Activated T-helper 1 cell treated with anti-CD3 and anti-CD28 coated beads, Interleukin-12 subunit alpha, Interleukin-12 subunit beta, Interleukin-2, Interleukin-4 antibody, amounts not matched to agents 30 ng/mL and 10 ng/mL and 1 ng/mL, durations not matched to agents 14 hours and 24 hours and 36 hours (primary cell): ENCODE measurements at places on chromosomes 3 and 15. TPM values are rescaled to one million over a fixed set of nuclear protein-coding genes. Genes with fewer than 3 reads are reported as not detected.

- no peaks in the 10 kb centered on the region for H3K36me3 ChIP-seq
- DNase-seq = no peak
- no peak overlapping the region for H3K27ac ChIP-seq
- H3K4me1 ChIP-seq = no peaks in the 10 kb centered on the region
Observed at GRCh38 chr3:164024786-164025185, 1053.5 kb downstream of the SI start.

DNA sequence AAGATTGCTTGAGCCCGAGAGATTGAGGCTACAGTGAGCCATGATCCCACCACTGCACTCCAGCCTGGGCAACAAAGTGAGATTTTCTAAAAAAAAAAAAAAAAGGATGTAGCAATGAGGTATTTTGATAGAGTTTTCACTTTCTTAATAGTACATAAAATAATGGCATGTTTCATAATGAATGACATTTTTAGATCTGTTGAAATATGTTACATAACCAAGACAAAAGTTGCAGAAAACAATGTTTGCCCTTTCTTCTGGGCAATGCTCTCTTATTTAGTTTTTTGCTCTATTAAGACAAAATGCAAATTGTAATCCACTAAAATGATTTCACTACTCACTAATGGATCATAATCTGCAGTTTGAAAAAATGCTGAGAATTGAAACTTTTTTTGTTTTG, 4.4 kb upstream of the MAPK6 start:
- H3K36me3 ChIP-seq = peaks cover 2% of the 10 kb centered on the region
- H3K27ac ChIP-seq = no peak overlapping the region
- no peak for DNase-seq
- H3K4me3 ChIP-seq = no peak overlapping the region
- peaks cover 52% of the 10 kb centered on the region for H3K4me1 ChIP-seq

GRCh38 chr15:73948982-73949381, 22.7 kb downstream of the LOXL1 start:
- peaks cover 2% of the 10 kb centered on the region for H3K36me3 ChIP-seq
- no peak overlapping the region for H3K27ac ChIP-seq
- no peak for DNase-seq
- peaks cover 5% of the 10 kb centered on the region for H3K27me3 ChIP-seq

DNA sequence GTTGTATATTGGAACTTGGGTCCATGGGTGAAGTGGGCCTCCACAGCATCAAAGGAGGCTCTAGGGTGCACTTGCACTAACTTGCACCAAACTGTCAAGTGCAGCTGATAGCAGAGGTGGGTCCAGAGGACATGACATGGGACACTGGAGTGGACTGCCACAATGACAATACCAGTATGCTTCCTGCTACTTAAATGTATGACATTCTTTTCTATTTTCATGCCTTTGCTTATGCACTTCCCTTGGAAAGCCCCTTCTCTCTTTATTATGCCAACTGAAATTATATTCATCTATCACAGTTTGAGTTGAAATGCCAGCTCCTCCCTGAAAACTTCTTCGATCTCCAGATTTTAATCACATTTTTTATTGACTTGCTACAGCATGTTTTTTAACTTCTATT, 101.8 kb downstream of the CFAP20DC start:
- no peak overlapping the region for H3K27ac ChIP-seq
- H3K36me3 ChIP-seq = no peaks in the 10 kb centered on the region
- no peaks in the 10 kb centered on the region for H3K4me1 ChIP-seq
- H3K27me3 ChIP-seq = no peaks in the 10 kb centered on the region
- no peak overlapping the region for H3K4me3 ChIP-seq

DNA sequence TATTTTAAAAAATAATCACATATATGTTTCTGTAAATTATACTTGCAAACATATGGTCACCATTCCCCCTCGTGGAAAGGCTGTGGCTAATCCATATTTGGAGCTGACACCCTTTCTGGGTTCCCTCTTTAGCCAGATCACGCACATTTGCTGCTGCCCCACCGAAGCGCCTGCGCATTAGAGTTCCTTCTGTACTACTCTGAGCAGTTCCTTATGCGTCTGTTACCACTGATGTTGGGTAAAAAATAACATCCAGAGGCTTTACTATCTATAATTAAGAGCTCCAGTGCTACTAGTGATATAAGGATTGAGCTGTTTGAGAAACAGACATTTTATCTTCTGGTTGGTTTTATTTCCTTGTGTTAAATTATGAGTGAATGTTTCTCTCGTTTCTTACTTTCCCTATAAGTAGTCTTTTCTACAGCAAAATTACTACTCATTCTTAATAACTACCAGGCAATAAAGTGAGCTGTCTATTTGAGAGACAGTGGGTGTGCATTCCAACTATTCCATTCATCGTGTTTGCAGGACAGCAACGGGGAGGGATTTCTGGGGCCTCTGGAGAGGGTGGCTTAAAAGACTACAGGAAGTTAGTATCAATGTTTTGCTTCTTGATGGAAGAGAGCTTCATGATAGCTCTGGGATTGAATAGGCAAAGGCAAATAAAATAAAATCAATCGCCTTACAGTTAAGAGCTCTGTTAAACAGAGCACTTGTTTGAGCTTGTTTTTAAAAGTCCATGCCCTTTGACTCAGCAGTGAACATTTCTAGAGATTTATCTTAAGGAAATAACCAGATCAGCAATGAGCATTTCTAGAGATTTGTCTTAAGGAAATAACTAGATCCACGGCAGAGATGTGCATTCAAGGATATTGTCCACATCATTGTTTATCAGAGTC, 245.2 kb downstream of the CD47 start:
- no peak overlapping the region for H3K27ac ChIP-seq
- H3K36me3 ChIP-seq = no peaks in the 10 kb centered on the region
- peaks cover 5% of the 10 kb centered on the region for H3K27me3 ChIP-seq
- DNase-seq = no peak

- H3K36me3 ChIP-seq = peaks cover 31% of the 10 kb centered on the region
- peak overlapping the region; percentile 50 for H3K27ac ChIP-seq
- no peak overlapping the region for H3K4me3 ChIP-seq
- no peak for DNase-seq
- no peaks in the 10 kb centered on the region for H3K27me3 ChIP-seq
Observed at GRCh38 chr3:183764847-183765731, 60.3 kb downstream of the MAP6D1 start.

DNA sequence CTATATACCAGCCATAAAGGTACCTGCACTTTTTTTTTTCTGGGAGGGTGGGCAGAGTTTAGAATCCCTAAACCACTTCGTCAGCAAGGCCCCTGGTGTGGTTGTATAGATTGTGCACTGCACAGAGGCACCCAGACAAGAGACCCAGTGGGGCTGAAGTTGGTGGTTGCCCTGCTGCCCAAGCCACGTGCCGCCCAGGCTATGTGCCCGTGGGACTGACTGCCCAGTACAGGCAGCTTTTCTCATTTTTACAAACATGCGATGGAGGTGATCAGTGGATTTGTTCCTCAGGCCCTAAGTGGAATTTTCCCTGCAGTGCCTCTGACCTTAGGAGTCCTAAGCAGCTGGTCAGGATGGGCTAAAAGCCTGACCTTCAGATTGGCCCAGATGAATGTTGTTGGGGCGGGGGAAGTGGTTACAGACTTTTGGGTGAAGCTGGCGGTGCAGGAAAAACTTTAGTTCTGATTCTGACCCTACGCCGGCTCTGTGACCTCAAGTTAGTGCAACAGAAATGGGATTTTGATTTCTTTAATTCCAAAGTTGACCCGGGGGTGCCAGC, 34.9 kb upstream of the LIMD1 start:
- H3K4me1 ChIP-seq = peaks cover 9% of the 10 kb centered on the region
- H3K27me3 ChIP-seq = no peaks in the 10 kb centered on the region
- DNase-seq = no peak
- H3K27ac ChIP-seq = no peak overlapping the region
- H3K36me3 ChIP-seq = peaks cover 3% of the 10 kb centered on the region

DNA sequence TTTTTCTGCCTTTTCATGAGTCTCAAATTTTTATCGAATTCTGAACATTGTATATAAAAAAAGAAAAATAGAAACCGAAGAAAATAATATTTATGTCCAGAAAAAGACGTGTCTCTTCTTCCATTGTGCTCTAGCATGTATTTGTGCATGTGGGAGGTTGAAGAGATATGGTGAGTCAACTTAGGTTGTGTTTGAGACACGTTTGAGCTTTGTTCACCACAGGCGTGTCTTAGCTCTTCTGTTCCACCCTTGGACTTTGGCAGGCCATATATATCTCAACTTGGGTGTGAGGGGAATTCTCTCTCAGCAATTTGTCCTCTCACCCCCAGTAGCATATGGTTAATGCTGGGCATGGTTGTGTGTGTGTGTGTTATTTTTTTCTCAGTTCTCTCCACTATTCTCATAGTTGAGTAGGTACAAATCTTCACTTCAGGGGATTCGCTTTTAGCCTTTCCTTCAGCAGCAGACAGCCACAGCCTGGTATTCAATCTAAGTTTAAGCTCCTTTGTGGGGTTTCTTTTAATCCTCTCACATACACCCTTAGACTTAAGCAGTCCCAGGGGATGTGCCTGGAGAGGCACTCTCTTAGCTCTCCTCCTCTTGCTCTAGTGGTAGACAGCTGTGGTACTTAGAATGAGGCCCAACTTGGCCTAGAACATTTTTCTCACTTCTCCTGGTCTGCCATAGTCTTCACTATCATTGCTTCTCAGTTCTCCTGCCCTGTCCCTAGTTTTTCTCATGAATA, 286.5 kb upstream of the RBMS3 start:
- no peak overlapping the region for H3K27ac ChIP-seq
- no peaks in the 10 kb centered on the region for H3K27me3 ChIP-seq
- peaks cover 1% of the 10 kb centered on the region for H3K36me3 ChIP-seq

- H3K36me3 ChIP-seq = peaks cover 1% of the 10 kb centered on the region
- H3K4me3 ChIP-seq = no peak overlapping the region
- peaks cover 46% of the 10 kb centered on the region for H3K4me1 ChIP-seq
- DNase-seq = no peak
Observed at GRCh38 chr3:141373232-141373631, 4.9 kb downstream of the ZBTB38 start.

- H3K4me1 ChIP-seq = peaks cover 29% of the 10 kb centered on the region
- DNase-seq = no peak
- no peak overlapping the region for H3K27ac ChIP-seq
- peaks cover 19% of the 10 kb centered on the region for H3K36me3 ChIP-seq
- H3K27me3 ChIP-seq = no peaks in the 10 kb centered on the region
Observed at GRCh38 chr3:50316657-50317242, 5.8 kb downstream of the HYAL2 start.

GRCh38 chr15:61275901-61276300, 46.8 kb upstream of the RORA start:
- H3K27ac ChIP-seq = no peak overlapping the region
- H3K4me1 ChIP-seq = no peaks in the 10 kb centered on the region
- no peaks in the 10 kb centered on the region for H3K36me3 ChIP-seq
- no peak for DNase-seq
- H3K27me3 ChIP-seq = peaks cover 14% of the 10 kb centered on the region

- no peaks in the 10 kb centered on the region for H3K4me1 ChIP-seq
- no peak overlapping the region for H3K4me3 ChIP-seq
- no peaks in the 10 kb centered on the region for H3K36me3 ChIP-seq
- no peak overlapping the region for H3K27ac ChIP-seq
- DNase-seq = no peak
Observed at GRCh38 chr3:64759811-64760210, 72.0 kb upstream of the ADAMTS9 start.

- H3K4me1 ChIP-seq = peaks cover 53% of the 10 kb centered on the region
- no peak overlapping the region for H3K4me3 ChIP-seq
- peaks cover 1% of the 10 kb centered on the region for H3K36me3 ChIP-seq
- no peak overlapping the region for H3K27ac ChIP-seq
Observed at GRCh38 chr15:63473749-63473998, 30.7 kb upstream of the USP3 start.

- no peak overlapping the region for H3K27ac ChIP-seq
- peaks cover 11% of the 10 kb centered on the region for H3K4me1 ChIP-seq
Observed at GRCh38 chr3:47712398-47712797, 69.3 kb downstream of the SMARCC1 start.

MYLK gene
- 0.08 and 0.27 TPM in 2 replicates for total RNA-seq

UROC1 gene
- total RNA-seq = not detected in 2 replicates

AADAC gene
- not detected in 2 replicates for total RNA-seq

CCDC13 gene
- 0.32 TPM in 1 of 2 replicates, not detected in the other for total RNA-seq

NT5DC2 gene
- 60.8 and 61.7 TPM in 2 replicates for total RNA-seq

ZDHHC19 gene
- total RNA-seq = 0.36 TPM in 1 of 2 replicates, not detected in the other
